ENCODE measurements at places on chromosomes 1 and 21.
A peak's percentile ranks its signal among the peaks of the same experiment; 100 is the strongest.

DNA sequence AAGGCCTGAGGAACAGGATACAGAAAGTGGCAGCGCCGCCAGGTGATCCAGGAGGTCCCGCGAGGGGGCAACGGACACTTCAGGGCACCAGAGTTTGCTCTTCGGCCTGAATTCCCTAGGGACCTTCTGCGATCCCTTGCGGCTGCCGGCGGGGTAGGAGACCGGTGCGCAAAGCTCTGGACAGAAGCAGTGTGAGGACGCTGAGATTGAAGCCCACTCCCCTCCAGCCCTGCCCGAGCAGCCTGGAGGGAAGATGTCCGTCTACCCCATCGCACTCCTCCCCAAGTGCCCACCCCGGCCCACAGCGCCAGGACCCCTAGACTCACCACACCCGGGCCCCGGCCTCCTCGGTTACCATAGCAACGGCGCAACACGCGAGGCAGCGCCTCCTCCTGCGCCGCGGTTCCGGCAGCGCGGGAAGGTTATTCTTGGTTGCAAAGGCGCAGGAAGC lies at the start of gene ANKRD45:
Gene ANKRD45 (minus strand): TSS at position 361 of the 451 bp plus-strand sequence. CDS start 10,433 bp downstream, outside the sequence.
- DNase-seq: peak; percentile 57

- peak; percentile 40 for DNase-seq
Observed at GRCh38 chr1:175887981-175888428, 144.6 kb upstream of the TNR start.

DNA sequence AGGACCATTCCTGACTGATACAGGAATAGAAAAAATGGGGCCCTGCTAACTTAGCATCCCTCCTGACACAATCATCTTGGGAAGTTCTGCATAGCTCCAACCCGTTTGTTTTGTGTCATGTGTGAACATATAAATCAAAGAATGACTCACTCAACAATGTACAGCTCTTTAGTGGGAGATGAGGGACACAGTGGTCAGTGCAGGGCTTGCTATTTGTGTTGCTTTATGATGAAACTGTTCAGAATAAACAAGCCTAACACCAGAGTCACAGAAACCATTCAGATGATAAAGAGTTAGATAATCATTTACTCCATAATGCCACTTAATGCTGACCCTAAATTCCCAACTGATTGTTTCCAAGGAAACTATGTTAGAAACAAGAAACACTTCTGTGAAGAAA lies 154.2 kb upstream of the ZNHIT6 start:
- peak; percentile 21 for DNase-seq

DNA sequence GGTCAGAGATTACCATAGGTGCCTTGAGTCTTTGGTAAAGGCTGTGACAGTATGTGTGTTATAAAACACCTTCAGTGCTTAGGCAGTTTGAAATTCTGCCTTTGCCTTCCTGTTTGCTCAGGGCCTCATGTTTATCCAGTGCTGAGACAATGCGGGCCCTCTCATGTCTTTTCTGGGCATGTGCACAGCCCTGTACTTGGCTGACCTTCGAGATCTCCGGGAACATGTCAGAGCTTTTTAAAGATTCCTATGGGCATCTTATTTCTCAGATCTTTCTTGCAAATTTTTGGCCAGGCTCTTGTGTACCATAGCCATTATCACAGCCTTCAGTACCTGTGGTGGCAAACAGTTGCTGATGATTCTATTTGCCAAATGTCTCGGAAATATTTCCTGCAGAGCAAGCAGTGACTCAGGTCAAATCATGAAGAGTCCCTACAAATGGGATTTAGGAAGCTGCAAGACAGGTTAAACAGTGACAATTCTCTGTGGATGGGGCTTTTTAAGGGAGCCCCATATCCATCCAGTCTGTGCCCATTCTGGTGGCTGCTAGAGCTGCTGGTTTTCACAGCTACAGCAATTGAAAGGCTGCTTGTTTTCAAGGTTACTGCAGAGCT lies 42.1 kb downstream of the HOOK1 start:
- DNase-seq: no peak

DNA sequence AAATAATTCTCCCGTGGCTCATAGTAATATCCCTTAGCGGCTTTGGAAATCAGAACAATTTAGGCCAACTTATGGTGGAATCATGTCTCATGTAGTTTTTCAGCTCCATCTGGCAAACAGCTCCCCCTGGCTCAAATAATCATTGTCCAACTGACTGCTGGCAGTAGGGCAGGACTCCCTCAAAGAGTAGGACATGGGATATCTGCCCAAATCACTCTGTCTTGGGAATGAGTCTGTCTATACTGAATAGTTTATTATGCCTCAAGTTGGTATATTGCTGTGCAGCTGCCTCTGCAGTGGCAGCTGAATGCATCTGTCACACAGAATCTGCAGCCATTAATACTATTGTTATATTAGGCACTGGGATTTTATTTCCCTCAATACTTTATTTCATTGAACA lies 255.7 kb downstream of the COL11A1 start:
- DNase-seq: peak; percentile 19

DNA sequence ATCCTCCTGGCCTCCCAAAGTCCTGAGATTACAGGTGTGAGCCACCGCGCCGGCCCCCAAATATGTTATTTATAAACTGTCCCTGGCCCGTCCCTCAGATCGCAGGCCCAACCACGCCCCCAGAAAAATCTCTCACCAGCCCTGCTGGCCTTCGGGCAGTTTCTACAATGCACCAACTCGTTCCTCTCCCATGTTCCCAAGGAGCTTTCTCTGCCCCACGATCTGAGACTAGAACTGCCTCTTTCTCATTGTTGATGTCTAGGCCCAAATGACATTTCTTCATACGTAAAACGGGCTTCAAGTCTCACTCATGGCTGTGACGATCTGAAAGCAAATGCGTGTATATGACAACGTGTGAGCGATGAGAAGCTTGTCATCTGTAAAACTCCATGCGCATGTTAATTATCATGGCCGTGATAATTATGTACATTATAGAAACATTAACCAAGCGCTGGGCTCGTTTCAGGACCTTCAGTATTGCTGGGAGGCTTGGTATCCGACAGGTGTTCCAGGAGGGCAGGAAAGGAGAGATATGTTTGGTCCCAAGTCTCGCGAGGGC lies 748 bp upstream of the NIPAL3 start:
- no peak for DNase-seq

DNA sequence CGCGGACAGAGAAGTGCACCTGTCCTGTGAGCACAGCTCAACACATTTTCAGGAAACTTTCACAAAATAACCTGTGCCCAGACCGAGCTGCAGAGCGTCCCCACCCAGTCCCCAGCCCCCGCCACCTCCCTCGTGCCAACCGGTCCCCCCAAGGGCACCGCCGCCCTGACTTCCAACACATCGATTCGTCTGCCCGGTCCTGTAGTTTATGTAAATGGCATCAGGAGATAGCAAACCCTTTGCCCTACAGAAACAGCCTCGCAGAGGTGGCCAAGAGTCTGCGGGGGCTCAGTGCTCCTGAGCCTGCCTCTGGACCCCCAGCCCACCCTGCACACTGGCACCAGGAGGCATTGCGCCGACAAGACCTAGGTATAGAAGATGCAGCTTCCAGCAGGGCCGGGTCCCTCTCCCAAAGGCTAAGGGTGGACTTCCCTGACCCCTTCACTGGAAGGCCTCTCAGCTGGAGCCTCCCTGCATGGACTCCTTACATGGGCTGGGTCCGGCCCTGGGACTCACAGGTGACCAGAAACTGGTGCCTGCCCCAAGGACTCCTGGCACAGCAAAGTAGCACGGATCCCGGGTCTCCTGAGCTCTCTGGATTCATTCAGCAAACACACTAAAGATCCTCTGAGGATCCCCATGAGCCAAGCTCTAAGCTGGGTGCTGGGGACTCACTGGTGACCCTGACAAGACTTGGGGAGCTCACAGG lies 6.6 kb upstream of the PLEKHG5 start:
- no peak for DNase-seq

DNA sequence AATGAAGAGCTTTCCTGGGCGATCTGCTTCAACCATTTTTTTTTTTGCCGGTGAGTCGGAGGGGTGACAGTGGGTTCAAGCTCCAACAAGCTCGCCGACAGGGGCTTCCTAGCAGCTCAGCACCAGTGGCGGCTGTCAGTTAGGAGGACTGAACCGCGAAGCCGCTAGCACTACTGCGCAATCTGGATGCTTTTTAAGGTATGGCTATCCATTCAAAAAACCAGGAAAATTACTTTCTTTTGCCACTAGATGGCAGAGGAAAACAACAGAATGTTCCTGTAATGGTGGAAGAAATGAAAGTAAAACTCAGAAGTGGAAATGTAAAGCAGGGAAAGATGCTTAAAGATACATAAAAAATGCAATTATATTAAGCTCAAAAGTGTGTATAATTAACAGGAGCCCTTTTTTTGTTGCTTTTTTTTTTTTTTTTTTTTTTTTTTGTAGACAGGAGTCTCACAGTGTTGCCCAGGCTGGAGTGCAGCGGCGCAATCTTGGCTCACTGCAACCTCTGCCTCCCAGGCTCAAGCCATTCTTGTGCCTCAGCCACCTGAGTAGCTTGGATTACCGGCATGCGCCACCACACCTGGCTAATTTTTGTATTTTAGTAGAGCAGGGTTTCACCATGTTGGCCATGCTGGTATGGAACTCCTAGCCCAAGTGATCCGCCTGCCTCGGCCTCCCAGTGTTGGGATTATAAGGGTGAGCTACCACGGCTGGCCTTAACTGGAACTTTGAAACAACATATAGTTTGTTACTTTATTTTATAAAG lies 8.5 kb downstream of the KYAT3 start:
- peak; percentile 61 for DNase-seq

DNA sequence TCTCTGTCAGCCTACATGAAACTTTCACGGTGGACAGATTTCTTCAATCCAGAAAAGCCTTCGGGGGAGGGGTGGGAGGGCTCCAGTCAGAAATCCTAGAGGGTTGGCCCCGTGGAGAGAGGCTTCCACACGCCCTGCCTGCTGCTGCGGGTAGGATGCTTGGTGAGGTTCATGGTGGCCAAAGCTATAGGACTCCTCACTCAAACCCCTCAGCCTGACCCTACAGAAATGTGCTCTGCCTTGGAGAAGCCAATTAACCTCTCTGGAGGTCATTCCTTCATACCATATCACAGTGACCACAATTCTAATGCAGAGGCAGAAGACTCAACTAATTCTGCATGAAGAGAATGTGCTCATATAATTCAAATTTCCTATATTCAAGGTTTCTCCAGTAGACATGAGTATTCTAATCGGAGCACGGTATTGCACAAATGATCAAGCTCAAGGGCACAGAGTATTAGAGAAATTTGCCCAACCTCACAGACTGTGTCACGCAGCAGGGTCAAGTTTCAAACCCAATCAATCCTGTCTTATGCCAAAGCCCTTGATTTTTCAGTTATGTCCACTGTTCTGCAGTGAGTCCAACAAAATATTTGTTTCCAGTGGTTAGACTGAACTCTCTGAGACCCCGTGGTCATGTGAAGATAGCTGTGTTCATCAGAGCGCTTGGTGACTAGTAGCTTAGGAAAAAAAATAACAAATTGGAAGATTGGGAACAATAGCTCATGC lies 104.8 kb downstream of the TOMM20 start:
- DNase-seq: no peak

GRCh38 chr1:214192825-214193643 lies 87.9 kb upstream of the SMYD2 start:
- no peak for DNase-seq

GRCh38 chr1:50978144-50978851 lies 8.3 kb downstream of the CDKN2C start:
- DNase-seq: peak; percentile 41

- peak; percentile 74 for DNase-seq
Observed at GRCh38 chr1:78651241-78651640, 1.6 kb downstream of the IFI44 start.

- DNase-seq: no peak
Observed at GRCh38 chr1:8790987-8791386, 26.5 kb downstream of the RERE start.

DNA sequence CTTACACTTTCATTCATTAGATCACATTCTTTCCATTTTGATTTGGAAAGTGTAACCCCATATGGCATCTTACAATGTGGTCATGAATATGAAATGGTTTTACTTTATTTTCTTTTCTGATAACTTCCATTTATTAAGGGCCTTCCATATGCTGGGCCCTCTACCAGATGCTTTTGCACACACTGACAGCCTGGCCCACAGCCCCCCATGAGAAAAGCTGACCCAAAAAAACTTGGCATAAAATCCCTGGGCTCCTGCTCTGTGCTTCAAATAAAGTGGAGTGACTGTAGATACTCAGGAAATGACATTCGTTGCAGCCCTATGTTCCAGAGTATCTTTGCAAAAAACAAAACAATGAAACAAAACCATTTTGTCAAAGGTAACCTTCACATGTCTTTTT lies 48.8 kb downstream of the PRDX6 start:
- no peak for DNase-seq
